ENCODE measurements at places on chromosomes 7 and 10.
A peak's percentile ranks its signal among the peaks of the same experiment; 100 is the strongest.

DNA sequence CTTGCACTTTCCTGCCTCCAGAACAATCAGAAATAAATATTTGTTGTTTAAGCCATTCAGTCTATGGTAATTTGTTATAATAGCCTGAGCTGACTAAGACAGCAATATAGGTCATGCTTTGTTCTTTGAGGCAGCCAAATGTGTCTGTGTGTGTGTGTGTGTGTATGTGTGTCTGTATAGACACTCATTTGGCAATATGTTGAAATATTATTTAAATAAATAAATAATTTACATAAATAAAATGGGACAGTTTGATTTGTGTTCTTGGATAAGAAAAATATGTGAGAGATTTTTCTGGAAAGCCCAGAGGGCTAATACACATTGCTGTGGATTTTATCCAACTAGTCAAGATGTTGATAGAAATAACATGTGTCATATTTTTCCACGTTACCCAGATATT lies 140.2 kb downstream of the PTN start:
- DNase-seq = no peak

GRCh38 chr7:57638666-57639065 lies 188.7 kb downstream of the ZNF716 start:
- no peak for DNase-seq

- DNase-seq = no peak
These were observed 161.3 kb downstream of the DYNC1I1 start for GRCh38 chr7:95933618-95934017.

GRCh38 chr10:26242706-26243350 lies 26.3 kb downstream of the GAD2 start:
- DNase-seq = no peak

- DNase-seq = no peak
These were observed 259.1 kb upstream of the MINDY3 start for GRCh38 chr10:16119445-16119844.

DNA sequence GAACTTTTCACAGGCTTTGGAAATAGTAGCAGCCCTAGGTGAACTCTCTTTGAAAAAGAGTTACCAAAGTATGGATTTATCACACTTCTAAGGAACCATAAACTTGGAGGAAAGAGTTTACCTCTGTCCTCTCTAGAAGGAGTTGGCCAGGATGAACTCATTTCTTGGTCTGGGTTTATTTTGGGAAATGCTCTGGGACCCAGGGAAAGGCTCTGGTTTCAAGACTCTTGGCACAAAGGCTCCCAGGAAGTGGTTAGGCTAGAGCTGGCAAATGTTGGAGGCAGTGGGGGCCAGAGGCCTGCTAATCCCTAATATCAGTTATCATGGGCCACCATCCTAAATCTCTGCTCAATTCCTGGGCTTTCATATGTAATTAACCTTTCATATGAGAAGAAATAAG lies 36.3 kb upstream of the CDK6 start:
- no peak for DNase-seq

- DNase-seq = peak; percentile 67
These were observed at the start of gene ARMC3 for GRCh38 chr10:22927661-22928403. Gene ARMC3, plus strand, starts transcription at chr10:22928053. Its CDS starts 3,944 bp downstream, at chr10:22931997.

GRCh38 chr10:17432723-17433122 lies 21.7 kb downstream of the ST8SIA6 start:
- DNase-seq = no peak

- DNase-seq = no peak
These were observed 767.5 kb downstream of the INHBA start for GRCh38 chr7:40935435-40935834.

DNA sequence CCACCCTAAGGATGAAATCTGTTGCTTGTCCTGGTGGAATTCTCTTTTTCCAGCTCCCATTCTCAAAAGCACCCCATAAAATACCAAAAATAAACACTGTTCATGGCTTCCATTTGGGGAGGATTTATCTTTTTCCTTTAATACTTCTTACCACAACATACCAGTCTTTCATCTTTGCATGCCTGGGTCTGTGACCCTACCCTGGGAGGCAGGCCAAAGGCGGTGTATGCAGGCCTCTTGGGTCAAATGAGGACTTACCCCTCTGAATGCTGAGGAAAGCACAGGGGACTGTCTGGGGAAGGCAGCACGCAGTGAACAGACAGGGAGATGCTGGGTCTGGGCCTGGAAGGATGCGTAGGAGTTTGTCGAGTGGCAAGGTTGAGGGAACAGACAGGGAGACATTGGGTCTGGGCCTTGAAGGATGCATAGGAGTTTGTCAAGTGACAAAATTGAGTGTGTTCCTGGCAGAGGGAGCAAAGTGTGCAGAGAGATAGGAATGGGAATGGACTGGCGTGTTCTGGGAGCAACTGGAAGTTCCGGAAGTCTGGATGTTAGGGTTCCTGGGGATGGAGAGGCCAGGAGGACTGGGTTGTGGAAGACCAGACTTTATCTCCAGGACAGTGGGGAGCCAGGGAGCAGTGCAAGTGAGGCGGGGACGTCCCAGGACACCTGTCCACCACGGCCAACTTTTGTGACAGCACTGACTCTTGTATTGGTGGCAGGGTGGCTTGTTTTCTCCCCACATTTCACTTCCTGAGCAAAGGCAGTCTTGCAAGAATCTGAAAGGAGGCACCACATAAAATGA lies 40.8 kb downstream of the MYL10 start:
- no peak for DNase-seq

- DNase-seq = no peak
These were observed 23.1 kb downstream of the KDM7A start for GRCh38 chr7:140153666-140154161.

DNA sequence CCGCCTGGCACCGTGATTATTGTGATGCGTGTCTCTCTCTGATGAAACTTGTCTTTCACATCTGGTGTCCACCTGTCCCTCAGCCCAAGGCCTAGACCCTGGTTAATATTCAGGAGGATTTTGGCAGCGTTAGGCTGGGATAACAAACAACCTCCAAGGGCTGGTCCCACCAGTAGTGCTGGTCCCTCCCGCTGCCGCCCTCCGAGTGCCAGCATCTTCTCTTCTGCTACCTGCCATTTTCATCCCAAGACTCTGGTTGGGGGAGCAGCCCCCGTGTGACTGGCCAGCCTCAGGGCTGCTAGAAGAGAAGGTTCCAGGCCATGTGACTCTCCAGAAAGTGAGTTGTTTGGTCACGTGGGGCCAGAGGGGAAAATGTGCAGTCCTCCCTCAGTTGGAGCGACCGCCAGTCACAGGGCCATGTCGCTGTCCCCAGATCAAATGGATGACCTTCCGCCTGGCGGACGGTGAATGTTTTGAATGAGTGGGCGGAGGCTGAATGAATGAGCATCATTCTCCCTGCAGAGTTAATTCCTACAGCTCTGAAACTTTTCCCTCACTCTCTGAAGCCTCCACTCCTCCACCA lies 479.9 kb upstream of the FOXK1 start:
- no peak for DNase-seq

GRCh38 chr10:71881647-71882355 lies 30.8 kb upstream of the PSAP start:
- peak; percentile 65 for DNase-seq

DNA sequence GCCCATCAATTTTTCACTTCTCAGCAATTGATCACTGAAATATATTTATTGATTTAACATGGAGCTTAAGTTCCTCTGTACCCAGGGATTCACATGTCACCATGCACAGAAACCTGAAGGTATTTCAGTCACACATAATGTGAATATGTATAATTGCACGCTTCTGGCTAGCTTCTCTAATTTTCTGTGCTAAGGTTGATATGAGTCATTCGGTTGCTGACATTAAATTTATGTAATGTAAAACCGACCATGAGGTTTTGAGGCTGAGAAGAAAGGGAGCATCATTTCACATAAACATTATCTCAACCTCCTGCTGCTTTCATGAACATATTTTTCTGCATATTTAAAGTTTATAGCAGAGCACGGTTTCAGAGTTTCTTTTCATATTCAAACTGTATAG lies 381.0 kb upstream of the TPK1 start:
- no peak for DNase-seq

GRCh38 chr7:111820621-111821020 lies 258.3 kb upstream of the IMMP2L start:
- no peak for DNase-seq

DNA sequence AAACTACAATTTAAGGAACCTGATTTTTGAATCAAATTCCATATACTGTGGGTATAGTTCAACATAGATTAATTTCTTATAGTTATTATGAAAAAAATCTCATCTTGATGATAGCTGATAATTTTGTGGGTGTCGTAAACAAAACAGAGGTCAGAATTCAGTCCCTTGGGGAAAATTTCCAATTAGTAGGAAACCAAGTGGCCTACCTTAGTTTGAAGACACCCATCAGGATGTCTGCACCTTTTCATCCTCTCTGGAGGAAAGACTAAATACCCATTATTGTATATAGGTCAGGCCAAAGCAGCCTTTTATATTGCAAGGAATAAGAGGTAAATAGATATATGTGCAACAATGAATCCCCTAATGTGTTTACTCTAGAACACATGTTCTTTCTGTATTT lies 6.4 kb downstream of the IKZF1 start:
- DNase-seq = no peak

DNA sequence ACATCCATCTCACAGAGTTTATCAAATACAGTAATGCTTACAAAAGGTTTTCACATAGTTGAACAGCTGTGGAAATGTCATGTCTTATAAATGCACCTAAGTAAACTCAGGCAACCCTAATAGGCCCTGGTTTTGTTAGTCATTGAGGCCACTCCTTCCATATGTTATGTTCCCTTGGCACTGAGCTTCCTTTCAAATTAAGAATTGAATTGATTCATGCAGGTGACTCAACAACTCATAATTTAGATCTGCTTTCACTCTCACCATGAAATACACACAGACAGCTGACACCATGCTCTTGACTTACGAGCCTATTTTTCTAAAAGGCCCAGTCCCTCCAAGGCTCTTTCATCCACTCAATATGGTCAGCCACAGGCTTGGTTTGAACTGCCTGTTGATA lies 476.9 kb downstream of the KCNMA1 start:
- no peak for DNase-seq

DNA sequence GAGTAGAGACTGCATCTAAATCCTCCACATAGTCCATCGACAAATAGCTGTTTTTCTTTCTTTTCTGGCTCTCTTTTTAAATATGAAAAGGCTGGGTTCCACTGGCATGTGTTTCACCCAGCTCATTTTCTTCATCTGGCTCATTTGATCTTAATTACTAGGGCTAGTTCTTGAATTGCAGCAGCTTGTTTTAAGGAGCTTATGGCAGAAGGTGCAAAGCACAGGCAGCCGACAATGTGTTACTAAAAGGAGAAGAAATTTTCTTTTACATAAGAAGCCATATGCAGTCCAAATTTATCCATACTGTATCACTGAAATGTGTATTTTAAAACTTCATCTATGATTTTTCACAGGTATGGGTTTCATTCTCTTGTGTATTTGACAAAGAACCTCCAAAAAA lies 205.6 kb upstream of the PTER start:
- DNase-seq = no peak

DNA sequence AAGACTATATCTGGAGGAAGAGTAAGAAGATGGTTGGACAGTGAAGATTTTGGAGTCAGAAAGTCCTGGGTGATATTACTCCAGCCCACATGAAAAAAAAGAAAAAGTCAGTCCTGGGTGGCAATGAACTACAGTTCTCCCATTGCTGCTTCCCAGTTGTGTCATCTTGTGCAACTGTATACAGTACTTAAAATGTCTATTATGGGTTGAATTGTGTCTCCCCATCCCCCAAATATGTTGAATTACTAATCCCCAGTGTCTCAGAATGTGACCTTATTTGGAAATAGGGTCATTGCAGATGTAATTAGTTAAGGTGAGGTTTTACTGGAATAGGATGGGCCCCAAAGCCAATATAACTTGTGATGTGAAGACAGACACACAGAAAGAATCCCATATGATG lies 15.6 kb downstream of the SEC23IP start:
- no peak for DNase-seq

DNA sequence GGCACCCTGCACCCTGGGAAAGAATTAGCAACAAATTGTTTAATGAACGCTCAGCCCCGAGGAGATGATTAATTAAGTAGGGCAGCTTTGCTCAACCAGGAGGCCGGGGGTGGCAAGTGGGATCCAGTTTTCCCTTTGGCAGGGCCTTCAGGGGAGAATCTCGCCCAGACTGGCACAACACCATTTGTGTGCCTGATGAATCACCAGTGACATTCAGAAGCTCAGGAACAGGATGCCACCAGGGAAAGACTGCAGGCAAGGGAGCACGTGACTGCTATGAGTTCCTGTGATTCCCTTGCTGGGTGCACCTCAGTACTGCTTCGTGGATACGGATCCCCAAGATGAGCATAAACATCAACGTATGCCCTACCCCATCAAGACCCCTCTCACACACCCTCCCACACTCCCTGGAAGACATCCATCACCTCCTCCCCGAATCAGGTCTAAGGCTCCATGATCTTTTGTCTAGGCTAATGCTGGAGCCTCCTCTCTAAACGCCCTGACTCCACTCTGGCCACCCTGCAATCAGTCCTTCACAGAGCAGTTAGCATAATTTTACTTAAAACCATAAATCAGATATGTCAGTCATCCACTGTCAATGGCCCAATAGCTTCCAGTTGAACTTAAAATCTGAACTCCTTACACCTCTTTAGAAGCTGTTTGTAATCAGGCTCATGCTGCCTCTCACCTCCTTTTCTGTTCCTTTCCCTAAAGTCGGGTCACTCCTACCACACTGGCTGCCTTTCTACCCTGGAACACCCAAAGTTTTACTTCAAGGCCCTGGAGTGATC lies 109.2 kb upstream of the AGK start:
- no peak for DNase-seq

DNA sequence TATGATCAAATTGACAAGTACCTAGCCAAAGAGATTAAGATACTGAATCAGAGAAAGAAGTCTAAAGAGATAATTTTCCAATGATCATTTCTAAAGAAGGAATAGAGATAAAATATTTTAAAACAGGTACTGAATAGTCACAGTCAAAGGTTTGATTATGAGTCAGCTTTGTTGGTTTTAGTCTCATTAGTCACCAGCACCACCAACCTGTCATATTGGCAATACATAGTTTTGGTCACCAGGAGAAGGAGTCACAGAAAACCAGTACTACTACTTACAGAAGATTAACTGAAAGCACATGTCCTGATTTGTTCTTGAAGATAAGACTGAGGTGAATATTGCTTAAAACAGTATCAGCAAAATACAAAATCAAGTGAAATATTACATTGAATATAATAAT lies 34.6 kb downstream of the ZEB1 start:
- DNase-seq = peak; percentile 11

- no peak for DNase-seq
These were observed 318.7 kb downstream of the BBS9 start for GRCh38 chr7:33448035-33448434.

DNA sequence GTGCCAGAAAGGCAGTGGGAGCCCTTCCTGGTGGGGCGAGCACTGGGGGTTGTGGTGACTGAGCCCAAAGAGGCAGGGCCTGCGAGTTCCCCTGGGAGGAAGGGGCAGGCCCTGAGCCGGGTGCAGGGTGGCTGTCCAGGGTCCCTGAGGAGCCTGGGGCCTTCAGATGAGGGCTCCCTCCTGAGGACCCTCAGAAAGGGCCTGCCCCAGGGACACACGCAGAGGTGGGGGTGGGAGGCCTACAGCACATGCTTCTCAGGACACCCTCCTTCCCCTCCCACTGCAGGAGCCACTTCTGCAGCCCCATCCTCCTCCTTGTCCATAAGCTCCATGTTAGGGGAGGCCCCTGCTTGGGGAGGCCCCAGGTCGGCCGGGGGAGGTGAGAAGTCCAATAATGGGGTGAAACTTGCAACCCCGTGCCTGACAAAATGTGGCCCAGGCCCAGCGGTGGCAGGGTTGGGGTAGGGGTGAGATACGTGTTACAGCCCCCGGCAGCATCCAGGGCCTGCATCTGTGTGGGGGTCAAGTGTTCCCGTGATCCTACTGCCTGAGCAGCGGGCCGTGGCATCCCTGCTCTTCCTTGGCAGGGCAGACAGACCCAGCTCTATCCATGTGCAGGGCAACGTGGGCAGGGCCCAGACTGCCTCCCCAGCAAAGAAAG lies 31.8 kb upstream of the RET start:
- no peak for DNase-seq

Data from hematopoietic multipotent progenitor cell treated with erythropoietin and hydrocortisone succinate and interleukin-3 and kit ligand, for 8 days (in vitro differentiated cells).